Activated T-cell treated with anti-CD3 and anti-CD28 coated beads, Interleukin-2, amount 50 U/mL, for 4 hours (primary cell): ENCODE measurements at places on chromosomes 2 and 18. TPM values are rescaled to one million over a fixed set of nuclear protein-coding genes. Genes with fewer than 3 reads are reported as not detected.

Gene PTPRN
- not detected for total RNA-seq

Gene CYP27A1
- total RNA-seq = 0.14 TPM

Gene ERMN
- total RNA-seq = 0.81 TPM

Gene NRBP1
- total RNA-seq = 99.0 TPM

- no peak for DNase-seq
Measured at GRCh38 chr2:52961403-52961802, 806.2 kb upstream of the CHAC2 start.

DNA sequence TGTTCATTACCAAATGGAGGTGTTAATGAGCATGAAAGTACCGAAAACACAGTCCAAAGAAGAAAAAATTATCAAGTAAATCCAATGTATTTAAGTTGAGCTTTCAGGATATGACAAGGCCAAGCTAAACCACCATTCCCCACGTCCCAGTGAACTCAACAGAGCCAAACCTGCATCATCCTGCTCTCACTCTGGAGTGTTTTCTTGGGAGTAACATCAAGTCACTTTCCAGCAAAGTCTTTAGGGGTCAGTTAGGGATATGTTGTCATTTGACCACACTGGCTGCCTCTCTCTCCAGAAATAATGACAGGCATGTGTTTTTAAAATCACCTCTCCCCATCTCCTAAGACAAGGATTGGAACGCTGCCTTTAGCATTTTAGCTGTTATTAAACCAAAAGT, 140.5 kb downstream of the SRBD1 start:
- no peak for DNase-seq

DNA sequence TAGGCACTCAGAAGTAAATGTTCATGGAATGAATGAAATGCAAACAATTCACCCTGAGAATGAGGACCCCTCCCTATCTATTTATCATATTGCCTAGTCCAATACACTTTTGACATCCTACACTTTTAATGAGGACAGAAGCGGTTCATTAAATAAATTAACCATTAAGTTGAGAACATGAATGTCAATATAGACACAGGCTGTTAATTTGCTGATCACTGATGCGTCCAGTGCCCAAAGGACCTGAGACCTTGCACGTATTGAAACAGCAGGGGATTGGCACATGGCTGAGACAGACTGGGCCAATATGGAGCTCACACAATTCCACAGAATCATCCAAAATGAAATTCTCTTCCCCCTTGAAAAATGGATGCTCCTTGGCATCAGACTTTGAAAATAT, 430.0 kb downstream of the SLC4A3 start:
- no peak for DNase-seq
